Glutamatergic neuron (in vitro differentiated cells): ENCODE measurements at places on chromosomes 12 and 14.

- DNase-seq, result no peak
Observed at GRCh38 chr12:44873898-44874297, 2.2 kb downstream of the NELL2 start.

DNA sequence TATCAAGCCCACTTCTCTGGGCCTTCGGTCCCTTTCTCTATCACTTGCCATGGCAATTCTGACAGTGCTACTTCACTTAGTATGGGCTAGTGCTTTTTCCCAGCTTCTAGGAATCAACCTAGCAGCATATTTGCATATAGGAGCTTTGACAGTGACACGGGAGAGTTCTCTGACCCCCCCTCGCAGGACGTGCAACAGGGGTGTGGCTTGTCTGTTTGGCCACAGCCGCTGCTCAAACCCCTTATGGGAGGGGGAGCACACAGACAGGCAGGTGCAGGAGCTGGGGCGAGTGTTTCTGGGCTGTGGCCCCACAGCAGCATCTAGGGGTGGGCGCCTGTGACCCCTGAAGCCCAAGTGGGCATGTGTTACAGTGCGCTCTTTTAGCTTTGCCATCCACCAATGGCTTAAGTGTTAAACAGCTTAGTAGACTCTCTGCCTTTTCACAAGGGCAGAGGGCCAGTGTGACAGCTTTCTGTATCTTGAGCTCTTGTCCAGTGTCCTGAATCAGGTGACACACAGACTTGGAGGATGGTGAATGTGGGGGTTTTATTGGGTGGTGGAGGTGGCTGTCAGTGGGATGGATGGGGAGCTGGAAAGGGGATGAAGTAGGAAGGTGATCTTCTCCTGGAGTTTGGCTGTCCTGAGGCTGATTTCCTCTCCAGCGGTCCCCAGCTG lies 229.3 kb downstream of the PCNX1 start:
- DNase-seq, result no peak

GRCh38 chr12:50088577-50089335 lies 3.6 kb downstream of the SMARCD1 start:
- no peak for DNase-seq

DNA sequence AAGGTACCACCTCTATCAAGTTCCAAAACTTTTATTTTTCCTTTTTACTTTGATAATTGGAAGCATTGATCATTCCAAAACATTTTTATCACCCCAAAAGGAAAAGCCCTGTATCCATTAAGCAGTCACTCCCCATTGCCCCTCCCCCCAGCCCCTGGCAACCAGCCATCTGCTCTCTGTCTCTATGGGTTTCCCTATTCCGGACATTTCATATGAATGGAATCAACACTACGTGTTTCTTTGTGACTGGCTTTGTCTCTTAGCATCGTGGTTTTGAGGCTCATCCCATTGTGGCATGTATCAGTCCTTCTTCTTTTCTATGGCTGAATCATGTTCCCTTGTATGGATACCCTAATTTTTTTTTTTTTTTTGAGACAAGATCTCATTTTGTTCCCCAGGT lies 18.0 kb upstream of the PHETA1 start:
- peak; percentile 81 for DNase-seq

DNA sequence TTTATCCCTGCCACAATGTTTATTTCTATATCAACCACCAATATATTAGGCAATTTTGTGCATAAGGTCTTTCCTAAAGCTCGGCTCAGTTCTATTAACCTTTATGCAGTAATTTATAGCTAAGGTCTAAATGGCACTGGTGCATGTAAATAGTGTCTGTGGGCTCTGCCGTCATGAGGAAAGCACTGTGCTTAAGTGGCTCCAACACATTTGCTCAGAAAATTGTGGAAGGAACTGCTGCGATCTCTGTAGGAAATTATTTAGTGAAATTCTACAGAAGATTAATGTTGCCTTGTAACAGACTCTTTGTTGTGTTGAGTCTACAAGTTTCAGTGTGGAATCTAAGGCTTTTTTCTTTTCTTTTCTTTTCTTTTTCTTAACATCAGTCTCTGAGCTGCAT lies 54.0 kb upstream of the EGLN3 start:
- DNase-seq, result no peak

- DNase-seq, result no peak
Observed at GRCh38 chr12:6928022-6928702, 403 bp downstream of the ATN1 start.

DNA sequence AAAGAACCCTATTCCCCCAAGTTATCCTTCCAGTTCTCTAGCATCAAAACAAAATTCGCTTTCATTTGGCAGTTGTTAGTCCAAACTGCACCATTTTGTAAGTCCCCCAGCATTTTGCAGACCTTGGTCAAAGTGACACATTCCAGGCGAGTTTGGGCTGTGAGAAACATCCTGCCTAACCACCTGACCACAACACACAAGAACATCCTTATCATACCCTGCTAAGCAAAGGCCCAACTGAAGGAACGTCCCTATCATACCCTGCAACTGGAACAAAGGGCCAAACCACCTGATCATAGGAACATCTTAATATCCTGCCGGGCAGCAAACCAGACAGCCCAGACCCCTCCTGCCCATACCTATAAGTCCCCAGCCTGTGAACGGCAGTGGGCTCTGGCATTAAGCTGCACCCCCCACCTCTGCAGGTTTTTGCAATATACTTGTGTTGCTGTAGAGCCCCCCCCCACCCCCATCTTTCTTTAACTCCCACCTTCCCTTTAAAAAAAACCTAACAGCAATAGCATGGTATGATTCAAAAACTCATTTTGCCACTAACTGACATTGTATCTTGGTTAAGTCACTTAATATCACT lies 2.7 kb downstream of the PCNX4 start:
- DNase-seq, result no peak

- no peak for DNase-seq
Observed at GRCh38 chr12:645563-646071, 17.6 kb downstream of the NINJ2 start.

DNA sequence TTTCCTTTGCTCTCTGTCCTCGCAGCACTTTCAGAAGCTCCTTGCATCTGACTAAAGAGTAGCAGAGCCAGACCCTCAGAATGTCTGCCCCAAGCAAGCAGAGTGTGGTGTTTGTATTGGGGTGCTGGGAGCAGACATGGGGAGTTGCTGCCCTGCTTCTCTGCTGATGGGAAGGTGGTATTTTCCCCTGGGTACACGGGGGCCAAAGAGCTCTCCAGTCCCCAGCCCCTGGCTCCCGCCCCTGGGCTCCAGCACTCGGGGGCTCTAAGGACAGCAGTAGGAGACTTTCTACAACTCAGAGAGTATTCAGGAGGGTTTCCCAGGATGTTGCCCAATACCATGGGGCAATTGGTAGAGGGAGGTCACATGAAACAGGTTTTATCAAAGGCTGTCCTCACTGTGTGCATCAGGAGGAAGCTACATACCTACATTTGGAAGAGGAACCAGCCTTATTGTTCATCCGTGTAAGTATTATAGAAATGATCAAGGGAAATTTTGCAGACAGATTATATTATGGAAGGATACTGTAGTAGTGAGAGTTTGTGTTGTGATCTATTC lies 50.3 kb downstream of the DAD1 start:
- no peak for DNase-seq

DNA sequence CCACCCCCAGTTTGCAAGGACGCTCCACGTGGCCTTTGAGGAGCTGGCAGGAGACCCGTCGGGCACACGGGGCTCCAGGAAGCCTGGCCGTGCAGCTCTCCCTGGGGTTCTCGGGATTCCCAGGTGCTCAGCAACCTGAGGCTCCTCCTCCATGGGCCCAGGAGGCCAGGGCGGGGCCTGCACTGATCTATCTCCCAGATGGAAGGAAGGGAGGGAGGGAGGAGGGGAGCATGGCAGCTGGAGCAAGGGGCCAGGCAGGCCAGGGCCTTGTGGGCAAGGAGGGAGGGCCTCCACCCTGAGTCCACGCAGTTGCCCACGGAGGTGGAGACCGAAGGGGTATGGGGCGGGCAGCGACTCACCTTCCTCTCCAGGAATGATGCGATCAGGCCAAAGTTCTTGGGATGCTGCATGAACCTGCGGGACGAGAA lies 127.3 kb downstream of the RFLNA start:
- no peak for DNase-seq

DNA sequence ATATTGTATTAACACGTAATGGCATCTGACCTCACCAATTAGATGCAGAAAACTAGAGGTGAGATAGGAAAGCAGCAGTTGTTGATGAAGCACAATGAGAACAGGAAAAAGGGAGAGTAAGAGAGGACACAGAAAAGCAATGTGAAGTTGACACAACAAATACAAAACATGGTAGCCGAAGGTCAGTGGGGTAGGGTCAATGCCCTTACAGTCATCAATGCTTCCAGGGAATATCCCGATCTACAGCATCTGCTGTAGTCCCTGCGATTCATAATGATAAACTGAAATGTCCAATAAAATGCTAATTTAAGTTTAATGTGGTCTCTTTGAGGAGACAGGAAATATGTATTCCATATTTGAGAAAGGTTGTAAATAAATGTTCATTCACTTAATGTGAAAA lies 2.9 kb upstream of the COL2A1 start:
- no peak for DNase-seq

DNA sequence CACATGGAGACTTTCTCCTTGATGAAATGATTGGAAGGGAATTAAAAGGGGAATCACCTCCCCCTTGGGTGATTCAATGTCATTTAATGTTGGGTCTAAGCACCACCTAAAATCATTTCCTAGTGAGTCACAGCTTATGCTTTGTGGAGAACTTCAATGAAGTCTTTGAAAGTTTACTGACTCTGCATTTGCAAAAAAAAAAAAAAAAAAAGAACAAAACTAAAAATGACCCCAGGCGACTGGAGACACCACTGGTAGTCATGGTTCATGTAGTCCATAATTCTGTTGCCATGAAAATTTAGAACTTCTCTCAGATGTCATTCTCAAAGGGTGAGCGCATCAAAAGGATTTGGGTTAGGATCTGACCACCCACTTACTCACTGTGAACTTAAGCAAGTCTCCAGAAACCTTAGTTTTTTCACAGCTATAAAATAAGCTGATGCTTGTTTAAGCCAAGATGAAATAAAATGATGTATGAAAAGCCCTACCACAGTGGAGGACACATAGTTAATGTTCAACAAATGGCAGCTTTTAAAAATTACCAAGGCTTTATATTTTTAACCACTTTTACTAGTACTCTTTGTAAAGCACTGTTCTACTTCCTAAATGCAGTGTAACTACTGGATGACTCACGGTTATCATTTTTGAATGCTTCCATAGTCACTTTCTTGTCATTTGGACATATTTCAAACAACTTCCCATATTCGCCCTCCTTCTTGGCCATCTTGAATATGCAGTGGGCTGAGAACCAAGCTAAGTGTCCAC lies 18.1 kb upstream of the KSR2 start:
- DNase-seq, result no peak

DNA sequence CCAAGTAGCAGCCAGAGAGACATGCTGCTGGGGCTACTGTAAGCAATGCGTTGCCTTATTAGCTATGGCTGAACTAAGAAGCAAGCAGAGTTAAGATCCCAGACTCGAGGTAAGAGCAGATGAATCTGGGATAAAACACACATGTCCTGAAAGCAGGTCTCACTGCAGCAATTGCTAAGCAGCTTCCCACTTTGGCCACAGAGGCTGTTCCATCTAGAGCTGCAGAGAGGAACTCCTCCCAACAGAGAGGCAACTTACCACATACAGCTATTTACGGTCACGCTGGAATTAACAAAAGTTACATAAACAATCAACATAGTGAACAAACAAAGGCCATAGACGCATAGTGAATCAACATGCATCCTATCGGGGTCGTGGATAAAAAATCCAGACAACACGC lies 90.2 kb downstream of the KSR2 start:
- DNase-seq, result no peak

DNA sequence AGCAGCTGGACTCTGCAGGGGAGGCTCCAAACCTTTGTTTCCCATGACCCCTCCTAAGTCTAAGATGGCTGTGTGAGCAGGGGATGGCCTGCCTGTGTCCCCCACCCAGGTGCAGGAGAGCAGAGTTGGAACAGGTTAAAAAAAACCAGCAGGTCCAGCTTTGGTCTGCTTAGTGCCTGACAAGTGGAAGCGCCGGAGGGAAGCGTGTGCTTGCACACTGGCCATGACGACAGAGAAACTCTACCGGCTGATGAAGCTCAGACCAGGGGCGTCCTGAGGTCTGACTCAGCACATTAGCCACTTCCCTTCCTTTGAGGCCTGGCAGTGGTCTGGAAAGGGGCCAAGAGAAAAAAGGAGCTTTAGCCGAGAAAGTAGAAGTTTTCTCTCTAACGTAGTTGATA lies 280.1 kb downstream of the VRK1 start:
- DNase-seq, result no peak

GRCh38 chr12:120314220-120314619 lies 12.1 kb downstream of the SIRT4 start:
- DNase-seq, result peak; percentile 29

DNA sequence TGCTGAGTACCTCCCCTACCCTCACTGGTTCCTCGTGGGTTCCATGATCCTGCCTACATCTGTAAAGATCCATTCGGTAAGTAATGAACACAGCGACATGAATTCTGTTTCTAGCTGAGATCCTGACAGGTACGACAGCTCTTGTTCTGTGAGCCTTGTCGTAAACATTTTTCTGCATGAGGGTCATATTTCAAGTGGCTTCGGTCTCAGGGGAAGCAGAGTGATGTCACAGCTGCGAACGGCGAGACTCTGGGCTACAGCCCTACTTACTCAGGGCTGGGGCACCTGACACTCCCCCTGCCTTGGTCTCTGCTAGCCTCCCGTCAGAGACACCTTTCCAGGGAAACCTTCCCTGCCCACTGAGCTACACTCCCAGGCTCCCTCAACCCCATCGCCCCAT lies 85.8 kb downstream of the RBM19 start:
- peak; percentile 47 for DNase-seq

DNA sequence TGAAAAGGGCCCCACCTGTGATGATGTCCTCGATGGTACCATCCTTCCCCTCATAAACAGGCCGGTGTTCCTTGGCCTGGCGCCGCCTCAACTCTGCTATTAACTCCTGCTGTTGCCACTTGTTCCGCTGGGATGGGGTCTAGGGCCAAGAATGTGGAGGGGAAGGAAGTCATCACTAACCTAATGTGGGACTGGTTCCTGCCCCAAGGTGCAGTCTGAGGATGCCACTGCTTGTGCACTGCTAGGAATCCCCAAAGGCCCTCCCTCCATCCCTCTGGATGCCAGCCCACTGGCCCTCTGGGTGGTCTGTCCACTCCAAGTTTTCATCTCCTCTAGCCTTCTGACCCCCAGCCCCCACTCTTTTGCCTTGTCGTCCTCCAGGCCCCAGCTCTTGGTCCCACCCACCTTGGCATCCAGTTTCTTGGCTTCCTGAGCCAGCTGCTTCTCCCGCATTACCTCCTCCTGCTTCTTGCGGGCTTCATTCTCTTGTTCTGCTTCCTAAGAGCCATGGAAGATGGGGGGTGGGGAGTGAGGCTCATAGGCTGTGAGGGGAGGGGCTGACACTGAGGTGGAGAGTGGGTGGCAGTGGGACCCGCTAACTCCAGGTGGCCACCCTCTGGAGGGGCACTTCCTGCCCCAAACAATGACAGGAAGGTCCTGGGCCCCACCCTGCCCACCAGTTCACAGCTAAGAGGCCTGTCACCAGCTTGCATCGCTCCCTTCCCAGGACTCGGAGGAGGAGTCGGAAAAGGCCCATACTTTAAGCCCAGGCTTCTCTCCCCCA lies 23.7 kb downstream of the PRPF40B start:
- no peak for DNase-seq

GRCh38 chr14:81433378-81433777 lies 33.3 kb upstream of the STON2 start:
- no peak for DNase-seq
